Endothelial cell of umbilical vein (primary cell): ENCODE measurements at places on chromosomes 13 and 19. TPM values are rescaled to one million over a fixed set of nuclear protein-coding genes. Genes with fewer than 3 reads are reported as not detected.

Gene PGLYRP2
- 0.18 TPM in 1 of 2 replicates, not detected in the other for total RNA-seq

DNA sequence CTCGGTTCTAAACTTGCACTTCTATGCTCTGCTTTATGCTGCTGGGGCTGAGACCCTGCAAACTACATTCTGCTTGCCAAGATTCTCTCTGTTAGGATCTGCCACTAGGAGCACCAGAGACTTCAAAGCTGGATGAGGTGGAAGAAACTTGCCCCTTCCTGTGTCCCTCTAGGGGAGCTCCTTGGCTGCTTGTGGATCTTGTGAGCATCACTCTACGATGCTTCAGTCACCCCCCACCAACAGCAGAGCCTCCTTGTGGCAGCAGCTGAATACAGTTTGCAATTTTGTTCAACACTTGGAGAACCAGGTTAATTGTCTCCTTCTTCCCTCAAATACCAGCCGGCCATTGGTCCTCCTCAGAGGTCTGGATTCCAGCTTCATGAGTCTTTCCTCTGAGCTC lies 310.6 kb downstream of the FGF14 start:
- no peaks in the 10 kb centered on the region for H3K27me3 ChIP-seq
- DNase-seq = no peak
- no peaks in the 10 kb centered on the region for H3K36me3 ChIP-seq
- H3K4me3 ChIP-seq = no peak overlapping the region
- H3K4me1 ChIP-seq = no peaks in the 10 kb centered on the region

DNA sequence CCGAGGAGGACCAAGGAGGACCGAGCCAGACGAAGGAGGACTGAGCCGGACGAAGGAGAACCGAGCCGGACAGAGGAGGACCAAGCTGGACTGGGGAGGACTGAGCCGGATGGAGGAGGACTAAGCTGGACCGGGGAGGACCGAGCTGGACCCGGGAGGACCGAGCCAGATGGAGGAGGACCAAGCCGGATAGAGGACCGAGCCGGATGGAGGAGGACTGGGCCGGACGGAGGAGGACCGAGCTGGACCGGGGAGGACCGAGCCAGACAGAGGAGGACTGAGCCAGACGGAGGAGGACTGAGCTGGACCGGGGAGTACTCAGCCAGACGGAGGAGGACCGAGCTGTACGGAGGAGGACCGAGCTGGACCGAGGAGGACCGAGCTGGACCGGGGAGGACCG lies 3.2 kb downstream of the PIP5K1C start:
- no peak for DNase-seq
- peaks cover 8% of the 10 kb centered on the region for H3K4me1 ChIP-seq
- H3K27ac ChIP-seq = no peak overlapping the region

Gene GFY
- not detected in 2 replicates for total RNA-seq

DNA sequence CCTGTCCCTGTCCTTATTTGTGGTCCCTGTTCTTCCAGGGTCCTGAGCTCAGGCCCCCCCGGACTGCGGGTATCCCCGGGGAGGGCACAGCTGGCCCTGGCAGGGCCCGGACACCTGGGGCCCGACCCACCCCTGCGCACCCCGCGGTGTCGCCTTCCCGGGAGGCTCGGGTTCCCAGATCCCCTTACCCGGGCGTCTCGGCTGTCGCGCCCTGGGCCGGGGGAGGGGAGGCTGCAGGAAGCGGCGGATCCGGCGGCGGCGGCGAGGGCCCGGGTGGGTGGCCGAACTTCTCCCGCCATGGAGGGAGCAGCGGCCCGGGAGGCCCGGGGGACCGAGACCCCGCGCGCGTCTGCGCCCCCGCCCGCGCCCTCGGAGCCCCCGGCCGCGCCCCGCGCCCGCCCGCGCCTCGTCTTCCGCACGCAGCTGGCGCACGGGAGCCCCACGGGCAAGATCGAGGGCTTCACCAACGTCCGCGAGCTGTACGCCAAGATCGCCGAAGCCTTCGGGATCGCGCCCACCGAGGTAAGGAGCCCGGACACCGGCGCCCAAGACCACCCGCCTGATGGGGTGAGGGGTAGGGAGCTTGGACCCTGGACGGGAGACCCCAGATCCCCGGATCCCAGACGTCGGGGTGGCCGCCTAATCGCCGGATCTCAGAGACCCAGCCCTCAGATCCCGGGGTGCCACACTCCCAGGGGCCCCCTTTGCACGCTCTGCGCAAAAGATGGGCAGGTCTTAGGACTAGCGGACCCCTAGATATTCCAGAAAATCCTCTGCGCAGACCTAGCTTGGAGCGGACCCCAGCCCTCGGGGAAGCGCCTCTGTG lies at the start of gene GIPC3:
Gene GIPC3, plus strand, starts transcription at position 178 of the 826 bp plus-strand sequence. Its CDS starts 120 bp downstream, at position 298.
- H3K27ac ChIP-seq = no peak within 1 kb of the TSS
- no peaks in the 10 kb centered on the region for H3K27me3 ChIP-seq
- DNase-seq = no peak

DNA sequence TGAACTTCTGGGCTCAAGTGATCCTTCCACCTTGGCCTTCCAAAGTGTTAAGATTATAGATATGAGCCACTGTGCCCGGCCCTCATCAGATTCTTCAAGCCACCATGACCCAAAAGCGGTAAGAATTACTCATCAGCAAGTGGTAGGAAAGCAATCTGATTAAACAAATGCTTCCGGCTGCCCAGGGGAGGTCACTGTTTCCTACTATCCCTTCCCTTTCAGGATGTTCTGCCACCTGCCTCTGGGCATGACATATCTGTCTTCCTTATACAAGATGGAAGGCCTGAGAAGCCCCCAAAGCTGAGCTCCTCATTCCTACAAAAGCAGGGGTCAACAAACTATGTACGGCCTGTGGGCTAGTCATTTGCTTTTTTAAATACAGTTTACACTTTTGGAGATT lies 7.0 kb downstream of the ABHD8 start:
- DNase-seq = peak; percentile 61
- H3K4me3 ChIP-seq = no peak overlapping the region
- H3K36me3 ChIP-seq = no peaks in the 10 kb centered on the region
- H3K4me1 ChIP-seq = peaks cover 12% of the 10 kb centered on the region

DNA sequence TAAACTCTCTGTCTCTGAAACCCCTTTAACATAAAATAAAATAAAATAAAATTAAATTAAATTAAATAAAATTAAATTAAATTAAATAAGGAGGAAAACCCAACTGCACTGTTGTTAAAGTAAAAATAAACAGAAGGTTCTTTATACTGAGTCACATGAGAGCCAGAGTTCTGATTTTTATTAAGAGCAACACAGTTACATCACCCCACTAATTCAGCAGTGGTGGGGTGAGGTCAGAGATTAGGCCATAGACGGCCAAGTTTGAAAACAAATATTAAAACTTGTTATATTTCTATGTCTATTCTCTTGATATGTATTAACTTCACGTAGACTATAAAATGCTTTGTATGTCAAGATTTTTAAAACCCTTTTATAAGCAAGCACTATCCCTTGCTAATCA lies 59.5 kb downstream of the MYCBP2 start:
- H3K36me3 ChIP-seq = peaks cover 6% of the 10 kb centered on the region
- no peak overlapping the region for H3K4me3 ChIP-seq
- no peaks in the 10 kb centered on the region for H3K4me1 ChIP-seq
- no peaks in the 10 kb centered on the region for H3K27me3 ChIP-seq

DNA sequence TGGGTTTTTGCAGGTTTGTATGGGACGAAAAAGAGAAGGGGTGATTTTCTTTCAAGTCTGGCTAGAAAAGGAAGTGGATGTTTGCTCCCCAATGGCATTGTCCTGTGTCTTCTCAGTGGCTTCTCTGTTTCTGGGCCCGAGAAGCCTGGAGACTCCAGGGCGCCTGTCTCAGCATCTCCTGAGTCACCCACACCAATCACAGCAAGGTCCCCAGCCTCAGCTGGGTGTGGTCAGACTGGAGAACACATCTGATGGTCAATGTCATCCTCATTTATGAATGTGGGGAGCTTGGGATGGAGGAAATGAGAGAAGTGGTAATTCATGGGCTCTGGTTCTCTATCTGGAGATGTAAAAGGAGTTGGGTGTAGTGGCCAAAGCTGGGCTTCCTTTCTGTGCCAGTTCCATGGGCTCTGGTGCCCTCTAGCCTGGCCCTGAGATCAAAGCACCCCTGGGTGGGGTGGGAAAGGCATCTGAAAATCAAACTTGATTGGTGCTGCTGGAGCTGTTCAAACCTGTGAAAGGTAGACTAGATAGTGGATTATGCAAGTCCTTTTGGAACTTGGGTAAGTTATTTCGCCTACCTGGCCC lies 13.4 kb downstream of the RASL11A start:
- H3K4me1 ChIP-seq = no peaks in the 10 kb centered on the region
- no peak overlapping the region for H3K27ac ChIP-seq
- H3K4me3 ChIP-seq = no peak overlapping the region
- no peaks in the 10 kb centered on the region for H3K36me3 ChIP-seq
- DNase-seq = peak; percentile 26

GRCh38 chr19:48618278-48618915 lies 581 bp downstream of the RPL18 start:
- peak overlapping the region; percentile 85 for H3K4me3 ChIP-seq
- no peak for DNase-seq
- no peaks in the 10 kb centered on the region for H3K27me3 ChIP-seq
- H3K27ac ChIP-seq = peak overlapping the region; percentile 86
- peaks cover 26% of the 10 kb centered on the region for H3K4me1 ChIP-seq

- H3K36me3 ChIP-seq = no peaks in the 10 kb centered on the region
- peaks cover 8% of the 10 kb centered on the region for H3K4me1 ChIP-seq
- no peak overlapping the region for H3K4me3 ChIP-seq
- DNase-seq = no peak
- H3K27me3 ChIP-seq = no peaks in the 10 kb centered on the region
Measured at GRCh38 chr13:45872566-45872965, 21.0 kb upstream of the SIAH3 start.

Gene SHISA7
- not detected in 2 replicates for total RNA-seq

Gene PROZ
- not detected in 2 replicates for total RNA-seq

GRCh38 chr19:39129116-39129515 lies 3.5 kb downstream of the PAK4 start:
- peaks cover 37% of the 10 kb centered on the region for H3K4me1 ChIP-seq
- no peak overlapping the region for H3K4me3 ChIP-seq
- H3K36me3 ChIP-seq = no peaks in the 10 kb centered on the region
- DNase-seq = no peak

DNA sequence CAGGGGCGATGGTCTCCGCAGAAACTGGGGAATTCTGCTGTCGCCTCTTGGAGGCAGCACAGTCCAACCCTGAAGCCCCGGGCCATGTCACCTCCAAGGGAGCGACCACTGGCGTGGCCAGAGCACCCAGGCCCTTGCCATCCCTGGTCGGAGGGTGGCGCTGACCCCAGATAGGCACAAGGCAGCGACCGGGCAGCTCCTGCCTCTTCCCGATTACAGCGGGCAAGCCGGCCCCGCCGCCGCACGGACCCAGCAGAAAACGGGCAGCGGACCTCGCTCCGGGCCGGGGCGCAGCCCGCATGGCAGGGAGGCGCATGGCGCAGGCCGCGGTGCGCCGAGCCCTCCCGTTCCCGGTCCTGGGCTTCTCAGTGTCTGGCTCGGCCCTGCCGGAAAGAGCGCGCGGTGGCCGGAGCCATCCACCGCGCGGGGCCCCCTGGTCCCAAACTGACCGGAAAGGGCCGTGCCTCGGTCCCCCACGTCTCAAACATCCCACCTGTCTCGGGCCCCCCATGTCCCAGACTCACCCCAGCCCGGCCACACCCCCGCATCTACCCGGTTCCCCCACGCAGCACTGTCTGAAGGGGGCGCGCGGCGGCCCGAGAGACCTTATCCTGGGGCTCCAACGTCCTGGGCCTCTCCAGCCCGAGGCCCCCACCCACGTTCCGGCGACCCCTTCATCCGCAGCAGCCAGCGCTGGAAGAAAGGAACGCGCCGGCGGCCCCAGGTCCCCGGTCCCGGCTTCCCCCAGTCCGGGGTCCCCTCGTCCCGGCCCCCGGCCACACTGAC lies 727 bp downstream of the CERS1 start:
- no peaks in the 10 kb centered on the region for H3K36me3 ChIP-seq
- H3K4me3 ChIP-seq = peak overlapping the region; percentile 41
- no peaks in the 10 kb centered on the region for H3K4me1 ChIP-seq
- no peak overlapping the region for H3K27ac ChIP-seq
- DNase-seq = peak; percentile 42

- H3K4me3 ChIP-seq = no peak overlapping the region
- H3K27me3 ChIP-seq = no peaks in the 10 kb centered on the region
- H3K4me1 ChIP-seq = no peaks in the 10 kb centered on the region
- no peak for DNase-seq
Measured at GRCh38 chr13:73593199-73593765, 534.5 kb downstream of the KLF5 start.

- no peak overlapping the region for H3K4me3 ChIP-seq
- no peaks in the 10 kb centered on the region for H3K36me3 ChIP-seq
- DNase-seq = no peak
- H3K4me1 ChIP-seq = peaks cover 23% of the 10 kb centered on the region
- H3K27ac ChIP-seq = no peak overlapping the region
Measured at GRCh38 chr19:43468354-43469159, 3.1 kb upstream of the LYPD3 start.

GRCh38 chr13:87590518-87590917 lies 80.7 kb upstream of the SLITRK5 start:
- no peak overlapping the region for H3K27ac ChIP-seq
- no peak overlapping the region for H3K4me3 ChIP-seq
- no peaks in the 10 kb centered on the region for H3K27me3 ChIP-seq
- no peaks in the 10 kb centered on the region for H3K4me1 ChIP-seq
- DNase-seq = no peak

GRCh38 chr19:18160971-18161635 lies 8.1 kb downstream of the PIK3R2 start:
- DNase-seq = peak; percentile 45
- peaks cover 14% of the 10 kb centered on the region for H3K4me1 ChIP-seq
- no peak overlapping the region for H3K4me3 ChIP-seq
- no peak overlapping the region for H3K27ac ChIP-seq

DNA sequence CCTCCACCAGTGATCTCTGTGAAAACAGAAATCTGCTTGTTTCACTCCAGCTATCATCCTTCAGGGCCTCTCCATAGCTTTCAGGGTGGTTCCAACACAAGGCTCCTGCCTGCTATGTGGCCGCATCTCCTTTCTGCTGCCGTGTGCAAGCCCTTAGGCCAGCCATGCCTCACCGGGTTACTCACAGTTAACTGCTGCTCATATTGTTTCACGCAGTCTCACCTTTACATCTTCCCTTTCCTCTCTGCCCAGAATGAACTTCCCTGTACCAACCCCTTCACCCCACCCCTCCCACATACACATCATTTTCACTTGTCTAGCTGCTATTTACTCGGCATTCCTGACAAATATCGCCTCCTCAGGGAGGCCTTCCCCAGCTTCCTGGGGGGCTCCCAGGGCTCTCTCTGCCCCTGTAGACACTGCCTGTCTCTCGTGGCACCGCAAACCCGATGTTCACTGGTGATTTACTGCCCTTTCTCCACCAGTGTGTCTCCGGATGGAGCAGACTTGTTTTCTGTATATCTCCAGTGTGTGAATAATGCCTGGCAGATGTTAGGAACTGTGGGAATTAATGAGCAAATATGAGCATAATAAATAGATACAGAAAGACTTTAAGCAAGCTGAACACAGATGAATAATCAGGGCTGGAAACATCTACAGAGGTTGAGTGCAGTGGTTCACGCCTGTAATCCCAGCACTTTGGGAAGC lies 39.3 kb upstream of the GPR183 start:
- no peaks in the 10 kb centered on the region for H3K36me3 ChIP-seq
- H3K27ac ChIP-seq = no peak overlapping the region
- no peak for DNase-seq
- H3K4me1 ChIP-seq = no peaks in the 10 kb centered on the region
